Fibroblast of skin of right quadriceps (primary cell): ENCODE measurements at places on chromosomes 3 and 15.

DNA sequence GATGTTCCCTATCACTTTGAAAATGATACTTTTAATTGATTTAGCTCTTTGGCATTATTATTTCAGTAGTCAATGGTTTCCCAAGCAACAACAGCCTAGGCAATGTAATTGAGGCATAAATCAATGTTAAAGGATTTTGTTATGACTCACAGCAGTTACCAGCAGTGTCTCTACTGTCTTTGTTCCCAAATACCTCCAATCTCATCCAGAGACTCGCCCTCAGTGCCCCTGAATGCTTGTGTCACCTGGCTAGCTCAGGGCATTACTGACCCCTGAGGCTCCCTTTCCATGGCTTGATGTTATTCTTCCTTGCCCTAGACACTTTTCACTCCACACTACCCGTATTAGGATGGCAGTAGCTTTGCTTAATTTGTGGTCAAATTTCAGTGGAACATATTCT lies 227.2 kb downstream of the SQOR start:
- no peak for DNase-seq

- no peak for DNase-seq
Measured at GRCh38 chr3:179476215-179476614, 24.9 kb upstream of the GNB4 start.

GRCh38 chr15:72339777-72340177 lies 19.8 kb upstream of the CELF6 start:
- DNase-seq, result peak; percentile 94

- no peak for DNase-seq
Measured at GRCh38 chr15:77001351-77001750, 6.4 kb downstream of the PSTPIP1 start.

DNA sequence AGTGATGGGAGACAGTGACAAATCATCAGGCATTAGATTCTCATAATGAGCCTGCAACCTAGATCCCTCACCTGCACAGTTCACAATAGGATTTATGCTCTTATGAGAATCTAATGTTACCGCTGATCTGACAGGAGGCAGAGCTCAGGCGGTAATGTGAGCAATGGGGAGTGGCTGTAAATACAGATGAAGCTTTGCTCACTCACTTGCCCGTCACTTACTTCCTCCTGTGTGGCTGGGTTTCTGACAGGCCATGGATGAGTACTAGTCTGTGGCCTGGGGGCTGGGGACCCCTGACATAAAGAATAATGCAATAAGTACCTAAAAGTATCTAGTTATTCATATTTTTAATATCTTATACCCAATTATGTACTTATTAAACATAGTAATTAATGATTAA lies 15.6 kb downstream of the IQCB1 start:
- DNase-seq, result no peak

DNA sequence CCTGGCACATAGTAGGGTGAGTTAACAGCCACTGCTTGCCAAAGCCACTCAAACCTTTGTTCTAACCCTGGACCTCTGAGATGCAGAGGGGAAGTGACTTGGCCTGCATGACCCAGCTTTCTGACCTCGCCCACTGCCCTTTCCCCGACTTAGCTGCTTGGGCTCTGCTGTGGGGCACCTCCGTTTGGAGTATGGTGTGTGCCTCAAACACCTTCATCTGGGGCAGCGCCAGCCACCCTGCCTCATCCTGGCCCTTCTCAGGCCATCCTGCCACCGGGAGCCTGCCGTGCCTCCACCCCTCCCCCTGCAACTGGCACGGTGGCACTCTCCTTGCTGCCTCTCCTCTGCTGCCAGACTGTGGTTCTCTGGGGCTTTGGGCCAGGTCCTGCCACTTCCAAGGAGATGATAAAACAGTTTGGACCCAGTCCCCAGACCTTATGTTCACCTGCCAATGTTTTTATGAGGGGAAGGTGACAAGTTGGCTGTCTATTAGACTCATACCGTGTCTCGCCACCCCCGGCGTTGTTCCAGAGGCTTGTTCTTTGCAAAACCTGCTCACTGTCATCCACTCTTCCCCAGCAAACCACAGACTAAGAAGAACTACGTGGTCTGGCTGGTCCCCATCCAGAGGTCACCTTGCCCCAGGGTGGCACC lies 32.2 kb downstream of the SLC6A6 start:
- no peak for DNase-seq

- DNase-seq, result no peak
Measured at GRCh38 chr3:43361077-43361476, 74.7 kb downstream of the SNRK start.

DNA sequence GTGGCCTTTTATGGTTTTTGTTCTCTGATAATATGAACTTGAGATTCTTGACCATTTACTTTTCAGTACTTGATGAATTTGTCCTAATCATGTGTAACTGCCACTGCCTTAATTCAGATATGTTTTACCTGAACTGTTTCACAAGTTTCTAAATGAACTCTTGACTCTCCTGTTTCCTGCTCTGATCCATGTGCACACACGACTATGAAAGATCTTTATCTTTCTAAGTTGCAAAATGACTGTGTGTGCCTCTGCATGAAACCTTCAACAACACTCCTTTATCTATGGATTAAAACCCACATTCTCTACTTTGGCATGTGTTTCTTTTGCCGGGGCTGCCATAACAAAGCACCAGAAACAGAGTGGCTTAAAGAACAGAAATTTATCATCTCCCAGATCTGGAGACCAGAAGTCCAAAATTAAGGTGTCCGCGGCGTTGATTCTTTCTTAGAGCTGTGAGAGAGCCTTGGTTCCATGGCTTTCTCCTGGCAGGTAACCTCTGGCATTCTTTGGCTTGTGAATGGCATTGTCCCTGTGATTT lies 275.0 kb downstream of the ADAMTSL3 start:
- DNase-seq, result no peak

DNA sequence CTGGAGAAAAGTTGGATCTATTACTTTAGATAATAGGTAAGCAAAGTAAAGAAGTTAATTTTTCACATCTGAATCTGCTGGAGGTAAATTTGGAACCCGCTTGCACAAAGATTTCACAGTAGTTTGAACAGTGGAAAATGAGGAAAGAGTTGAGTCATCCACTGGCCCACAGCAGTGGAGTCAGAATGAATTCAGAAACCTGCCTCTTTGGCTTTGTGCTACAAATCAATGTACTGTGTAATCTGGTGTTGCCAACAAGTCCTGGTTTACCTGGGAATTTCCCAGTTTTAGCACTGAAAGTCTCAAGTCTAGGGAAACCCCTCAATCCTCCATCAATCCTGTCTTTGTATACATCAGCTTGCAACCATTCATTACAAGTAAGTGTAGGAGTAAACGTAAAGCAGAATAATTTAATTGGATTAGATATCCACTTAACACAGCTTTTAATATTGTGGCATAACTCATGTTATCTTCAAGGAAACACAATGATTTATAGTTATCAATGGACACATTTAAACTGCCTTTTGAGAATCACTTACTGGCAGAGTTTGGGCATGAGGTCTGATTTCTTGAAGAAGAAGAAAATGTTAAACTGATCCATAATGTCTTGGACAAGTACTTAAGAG lies 100.6 kb downstream of the DCLK3 start:
- DNase-seq, result peak; percentile 27

DNA sequence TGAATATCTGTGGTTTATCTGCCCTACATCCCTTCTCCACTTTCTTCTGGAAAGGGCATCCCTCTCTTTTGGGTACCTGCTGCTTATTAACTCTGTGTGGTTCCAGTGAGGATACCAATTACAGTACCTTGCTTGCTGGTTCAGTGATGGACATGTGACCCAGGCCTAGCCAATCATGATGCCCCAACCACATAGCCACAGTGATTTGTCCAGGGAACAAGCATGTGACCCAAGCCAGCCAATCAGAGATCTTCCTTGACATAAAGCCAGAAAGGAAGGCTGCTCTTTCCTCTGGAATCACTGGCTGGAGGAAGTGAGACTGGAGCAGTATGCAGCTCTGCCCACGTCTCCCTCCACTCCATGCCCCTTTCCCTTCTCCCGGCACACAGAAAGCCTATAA lies 10.9 kb upstream of the TMEM158 start:
- DNase-seq, result no peak

DNA sequence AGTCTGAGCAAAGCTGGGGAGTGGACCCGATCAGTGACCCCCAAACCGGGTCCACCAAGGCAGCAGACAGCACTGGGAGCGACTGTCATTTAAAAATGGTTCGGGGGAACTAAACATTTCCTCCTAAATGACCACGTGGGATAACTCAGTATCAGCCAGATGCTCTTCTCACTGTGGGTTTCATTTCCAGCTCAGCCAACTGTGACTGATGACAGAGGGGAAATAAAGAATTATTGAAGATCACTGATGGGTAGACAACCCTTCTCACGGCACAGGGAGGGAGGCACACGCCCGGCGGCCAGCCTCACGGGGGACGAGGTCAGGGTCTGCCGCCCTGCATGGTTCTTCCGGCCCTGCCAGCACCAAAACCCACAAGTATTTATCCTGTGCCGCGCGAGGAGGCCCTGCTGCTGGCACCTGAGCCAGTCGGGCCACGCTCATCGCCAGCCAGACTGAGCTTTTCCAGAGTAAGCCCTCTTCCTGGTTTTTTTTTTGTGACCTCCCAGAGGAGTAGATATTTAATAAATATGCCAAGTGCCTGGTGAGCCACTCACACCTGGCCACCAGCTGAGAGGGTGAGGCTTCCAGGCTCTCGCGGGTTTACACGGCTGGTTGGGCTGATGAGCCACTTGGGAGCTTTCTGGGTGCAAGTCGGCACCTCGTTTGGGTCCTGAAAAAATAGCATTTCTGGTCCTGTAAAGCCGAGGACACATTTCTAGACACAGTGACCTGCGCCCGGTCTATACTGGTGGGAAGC lies 6.2 kb downstream of the MELTF start:
- DNase-seq, result no peak
